ENCODE measurements at places on chromosomes 5 and 9.
A peak's percentile ranks its signal among the peaks of the same experiment; 100 is the strongest.

- no peak for DNase-seq
These were observed 322 bp upstream of the SH3GL2 start for GRCh38 chr9:17578577-17578910.

DNA sequence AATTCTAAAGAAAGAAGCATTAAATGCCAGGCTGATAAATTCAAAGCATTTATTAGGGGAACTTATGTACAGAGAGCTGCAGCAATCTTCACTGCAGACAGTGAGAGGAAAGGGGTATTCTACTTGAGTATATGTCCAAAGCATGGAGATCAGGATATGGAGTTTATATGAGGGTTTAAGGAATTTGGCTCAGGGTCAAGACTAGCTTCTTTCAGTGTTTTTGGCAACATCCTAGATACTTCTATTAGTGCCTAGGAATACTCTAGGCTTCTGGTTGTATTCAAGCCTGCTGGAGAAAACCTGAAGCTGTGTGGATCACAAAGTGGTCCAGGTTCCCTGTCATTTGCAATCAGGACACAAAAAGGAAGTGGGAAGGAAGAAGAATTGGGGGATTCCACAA lies 194.6 kb downstream of the CETN3 start:
- DNase-seq = no peak

- peak; percentile 33 for DNase-seq
These were observed 705 bp downstream of the PWWP2A start for GRCh38 chr5:160118349-160119141.

DNA sequence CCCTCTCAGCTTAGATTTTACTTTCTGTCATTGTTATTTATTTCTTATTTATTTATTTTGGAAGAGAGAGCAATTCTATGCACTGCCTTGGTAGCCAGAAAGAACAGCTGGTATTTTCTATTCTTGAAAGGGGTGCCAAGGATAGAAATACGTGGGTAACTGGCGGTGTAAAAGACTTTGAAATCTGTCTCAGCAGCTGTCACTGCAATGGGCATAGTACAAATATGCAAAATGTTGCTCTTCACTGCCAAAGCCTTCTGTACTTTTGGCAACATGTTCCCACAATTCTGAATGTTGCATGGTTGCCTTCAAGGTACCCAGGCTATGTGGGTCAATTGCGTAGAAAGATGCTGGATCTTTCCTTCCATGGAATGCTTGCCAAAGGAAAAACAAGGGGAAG lies 230.2 kb upstream of the EDIL3 start:
- DNase-seq = no peak

DNA sequence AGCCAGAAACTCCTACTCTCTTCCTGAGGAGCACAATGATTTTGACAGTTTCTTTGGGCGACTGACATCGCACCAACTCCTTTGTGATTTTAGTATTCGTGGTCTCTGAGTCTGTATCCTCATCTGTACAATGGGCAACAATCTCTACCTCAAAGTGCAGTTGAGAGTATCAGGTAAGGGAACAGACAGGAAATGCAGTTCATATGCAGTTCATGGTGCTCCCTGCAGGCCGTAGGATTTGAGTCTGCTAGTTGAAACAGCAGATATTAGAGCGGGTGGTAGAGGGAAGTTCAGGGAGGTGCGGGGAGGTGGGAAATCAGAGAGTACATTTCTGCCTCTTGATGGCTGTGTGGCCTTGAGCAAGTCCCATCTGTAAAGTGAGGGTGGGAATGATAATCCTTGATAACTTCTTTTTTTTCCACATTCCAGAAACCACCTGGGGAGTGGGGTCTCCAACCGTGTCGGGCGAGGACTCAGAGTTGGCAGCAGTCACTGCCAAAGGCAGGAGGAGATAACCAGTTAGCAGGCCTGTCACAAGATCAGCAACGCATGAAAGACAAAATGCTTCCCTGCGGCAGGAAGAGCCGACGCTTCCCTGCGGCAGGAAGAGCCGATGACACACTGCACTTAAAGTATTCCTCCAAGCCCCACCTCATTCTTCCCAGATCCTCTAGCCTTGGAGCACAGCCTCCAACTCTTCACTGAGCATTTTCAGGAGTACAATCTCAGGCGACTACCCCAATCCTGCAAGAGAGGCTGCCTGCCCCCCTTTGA lies 6.0 kb upstream of the NEK6 start:
- DNase-seq = no peak

DNA sequence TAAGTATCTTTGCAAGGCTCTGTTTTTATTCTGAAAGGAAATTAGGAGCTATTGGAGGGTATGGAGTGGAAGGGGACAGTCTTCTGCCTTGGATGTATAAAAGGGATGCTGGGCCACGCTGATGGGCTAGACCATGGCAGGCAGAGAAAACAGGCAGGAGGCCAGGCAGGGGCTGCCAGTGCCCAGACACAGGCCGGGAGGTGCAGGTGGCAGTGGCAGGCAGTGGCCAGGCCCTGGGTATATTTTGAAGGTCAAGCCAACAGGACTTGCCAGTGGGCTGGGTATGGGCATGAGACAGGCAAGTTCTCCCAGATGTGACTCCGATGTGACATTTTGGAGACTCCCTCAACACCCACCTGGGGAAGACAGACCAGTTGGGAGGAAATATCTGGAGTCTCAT lies 131.9 kb downstream of the KCNIP1 start:
- no peak for DNase-seq

DNA sequence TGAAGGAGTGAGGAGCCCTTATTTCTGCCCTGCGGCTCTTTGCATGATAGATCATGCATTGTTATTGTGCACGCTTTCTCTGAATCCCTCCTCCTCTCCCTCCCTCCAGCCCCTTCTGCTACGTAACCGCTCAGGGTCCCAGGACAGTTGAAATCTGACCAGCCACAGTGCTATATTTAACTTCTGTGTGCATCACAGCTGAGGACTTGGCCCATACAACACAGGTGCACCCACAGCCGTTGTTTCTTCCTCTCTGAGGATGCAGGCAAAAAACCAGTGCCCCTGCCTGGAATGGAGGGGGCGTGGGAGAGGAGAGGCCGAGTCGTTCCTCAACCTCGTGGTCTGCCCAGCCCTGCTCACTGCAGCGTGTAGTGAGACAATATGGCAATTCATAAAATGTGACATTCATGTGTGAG lies 335.6 kb upstream of the CLINT1 start:
- DNase-seq = no peak

GRCh38 chr5:42506662-42507061 lies 83.4 kb downstream of the GHR start:
- no peak for DNase-seq

- no peak for DNase-seq
These were observed 15.4 kb upstream of the ARL15 start for GRCh38 chr5:54325610-54326311.

DNA sequence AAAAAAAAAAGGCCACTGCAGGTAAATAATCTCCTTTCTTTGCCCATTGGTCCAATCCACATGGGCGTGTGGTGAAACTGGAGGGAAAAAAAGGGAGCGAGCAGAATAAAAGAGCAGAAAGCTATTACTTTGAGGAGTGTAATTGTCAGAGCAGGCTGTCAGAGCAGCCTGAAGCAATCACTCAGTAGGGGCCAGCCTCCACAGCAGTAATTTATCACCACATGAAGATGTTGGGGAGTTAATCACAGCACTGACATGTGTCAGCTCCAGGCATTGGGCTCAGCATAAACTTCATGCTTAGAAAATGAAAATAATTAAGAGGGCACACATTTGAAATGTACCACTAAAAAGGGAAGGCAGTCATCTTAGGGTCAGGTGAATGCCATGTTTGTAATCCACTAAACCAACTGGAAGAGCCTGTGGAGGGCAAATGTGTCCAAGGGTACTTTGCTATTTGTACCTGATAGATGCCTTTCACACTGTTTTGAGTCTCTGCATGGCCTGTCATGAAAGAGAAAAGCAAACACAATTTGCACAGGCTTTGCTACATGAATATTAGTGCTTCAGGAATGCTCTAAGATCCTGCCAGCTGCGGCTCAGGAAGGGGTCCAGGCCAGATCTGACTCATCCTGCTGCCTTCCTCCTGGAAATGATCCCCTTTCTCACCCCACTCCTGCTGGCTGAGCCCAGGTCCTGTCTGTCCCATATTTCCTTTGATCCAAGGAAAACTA lies 2.9 kb upstream of the PTGER4 start:
- DNase-seq = no peak

GRCh38 chr5:2135833-2136232 lies 253.1 kb upstream of the IRX4 start:
- no peak for DNase-seq

- no peak for DNase-seq
These were observed 123.0 kb downstream of the EGFLAM start for GRCh38 chr5:38381361-38381760.

- no peak for DNase-seq
These were observed 31.1 kb downstream of the OR2K2 start for GRCh38 chr9:111298731-111299598.

- DNase-seq = no peak
These were observed 93.3 kb downstream of the OTULIN start for GRCh38 chr5:14757850-14758249.

- no peak for DNase-seq
These were observed 77.0 kb downstream of the ANKRD55 start for GRCh38 chr5:56155992-56156584.

GRCh38 chr5:113813466-113813865 lies 300.0 kb downstream of the YTHDC2 start:
- no peak for DNase-seq

DNA sequence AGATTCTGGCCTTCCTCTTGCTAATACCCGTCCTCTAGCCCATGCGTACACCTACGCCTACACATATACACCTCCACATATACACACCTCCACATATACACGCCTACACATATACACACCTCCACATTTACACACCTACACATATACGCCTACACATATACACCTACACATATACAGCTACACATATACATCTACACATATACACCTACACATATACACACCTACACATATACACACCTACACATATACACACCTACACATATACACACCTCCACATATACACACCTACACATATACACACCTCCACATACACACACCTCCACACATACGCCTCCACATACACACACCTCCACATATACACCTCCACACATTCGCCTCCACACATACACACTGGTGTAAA lies 27.2 kb downstream of the AK3 start:
- DNase-seq = no peak

DNA sequence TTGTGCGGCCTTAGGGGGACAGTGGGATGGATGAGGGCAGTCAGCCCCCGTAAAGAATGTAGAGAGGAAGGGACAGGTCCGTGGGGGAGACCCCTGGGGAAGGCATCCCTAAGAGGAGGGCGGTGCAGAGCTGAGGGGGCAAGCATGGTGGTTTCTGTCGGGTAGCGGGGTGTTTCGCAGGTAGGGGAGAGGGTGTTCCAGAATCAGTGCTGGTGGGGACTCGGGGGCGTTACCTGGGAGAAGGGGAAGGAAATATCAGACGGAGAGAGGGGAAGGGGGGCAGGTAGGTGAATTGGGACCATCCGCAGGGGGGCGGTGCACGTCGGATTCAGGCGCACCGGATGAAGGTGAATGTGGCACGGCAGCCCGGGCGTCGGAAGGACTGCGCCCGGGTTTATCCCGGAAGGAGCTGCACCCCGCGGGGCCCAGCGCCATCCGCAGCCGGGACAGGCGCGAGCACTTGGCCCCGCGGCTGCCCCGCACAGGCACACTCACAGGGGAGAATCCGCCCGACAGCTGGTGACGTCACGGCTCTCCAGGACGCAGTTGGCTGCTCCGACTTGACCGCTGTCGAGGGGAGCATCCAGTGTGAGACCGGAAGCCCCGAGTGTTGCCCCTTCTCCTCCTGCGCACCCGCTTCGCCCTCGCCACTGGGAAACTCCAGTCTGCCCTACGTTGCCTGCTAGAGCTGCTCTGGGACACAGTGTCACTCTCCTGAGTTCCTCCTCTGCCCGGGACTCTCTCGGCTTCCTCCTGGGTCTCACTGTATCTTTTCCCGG lies 1.3 kb downstream of the CD72 start:
- peak; percentile 42 for DNase-seq

DNA sequence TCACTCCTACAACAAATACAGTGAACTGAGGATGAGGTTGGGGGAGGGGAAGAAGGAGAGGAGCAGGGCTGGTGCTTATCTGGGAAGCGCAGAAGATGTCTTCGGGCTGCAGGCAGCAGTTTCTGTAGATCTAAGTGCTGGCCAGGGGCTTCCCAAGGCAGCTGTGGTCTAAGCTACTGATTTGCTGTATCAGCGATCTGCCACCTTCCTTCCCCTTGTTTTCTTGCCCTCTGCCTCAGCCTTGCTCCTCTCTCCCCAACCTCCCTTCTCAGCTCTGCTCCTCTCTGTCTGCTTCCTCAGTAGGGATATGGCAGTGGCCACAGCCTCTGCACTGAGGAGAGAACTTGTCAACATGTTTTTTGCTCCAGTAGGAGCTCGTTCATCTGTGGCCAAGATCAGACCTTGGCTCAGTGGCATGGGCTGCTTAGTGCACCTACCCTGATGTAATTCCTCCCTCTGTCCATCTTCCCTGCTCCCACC lies 42.8 kb upstream of the IL6ST start:
- no peak for DNase-seq

DNA sequence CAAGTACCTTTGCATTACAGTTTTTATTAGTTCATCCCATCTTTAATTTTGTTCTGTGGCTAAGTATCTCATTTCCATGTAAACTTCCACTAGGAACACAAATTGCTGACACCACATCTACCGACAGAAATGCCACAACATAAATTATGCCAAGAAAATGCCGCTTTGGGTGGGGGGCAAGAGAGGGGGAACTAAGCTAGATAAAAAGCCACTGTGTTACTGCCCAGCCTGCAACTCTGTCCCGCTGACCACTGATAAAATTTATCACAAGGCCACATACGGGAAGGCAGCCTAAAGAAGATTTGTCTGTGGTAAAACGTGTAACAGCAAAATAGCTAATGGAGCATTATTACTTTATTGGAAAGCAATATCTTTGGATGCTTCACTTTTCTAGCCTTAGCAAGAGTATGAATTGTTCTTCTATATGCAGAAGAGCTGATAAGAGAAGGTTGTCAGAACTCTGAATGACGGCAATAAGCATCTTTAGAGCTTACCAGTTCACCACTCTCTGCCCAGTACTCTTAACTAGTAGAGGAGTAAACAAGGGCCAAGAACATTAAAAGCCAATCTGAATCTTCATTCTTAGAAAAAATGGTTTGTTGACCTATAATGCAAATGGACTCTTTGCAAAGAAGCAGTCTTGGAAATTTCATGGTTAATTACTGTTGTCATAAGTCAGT lies 172.2 kb upstream of the MEF2C start:
- DNase-seq = no peak

DNA sequence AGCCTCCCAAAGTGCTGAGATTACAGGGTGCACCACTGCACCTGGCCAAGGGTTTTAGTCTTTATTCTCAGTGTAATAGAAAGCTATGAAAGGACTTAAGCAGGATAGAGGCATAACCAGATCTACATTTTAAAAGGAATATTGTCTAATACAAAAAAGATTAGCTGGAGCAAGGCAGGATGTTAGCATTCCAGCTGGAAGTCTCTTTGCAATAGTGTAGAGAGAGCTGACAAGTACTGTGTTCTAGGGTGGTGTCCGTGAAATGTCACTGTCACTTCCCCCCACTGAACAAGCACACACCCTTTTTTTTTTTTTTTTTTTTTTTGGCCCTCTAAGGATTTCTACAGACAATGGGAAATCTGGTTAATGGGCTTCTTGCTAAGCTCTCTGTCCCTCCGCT lies 24.2 kb upstream of the DEPDC1B start:
- DNase-seq = no peak
